Astrocyte (in vitro differentiated cells and primary cell): ENCODE measurements at places on chromosomes 12 and 14.

DNA sequence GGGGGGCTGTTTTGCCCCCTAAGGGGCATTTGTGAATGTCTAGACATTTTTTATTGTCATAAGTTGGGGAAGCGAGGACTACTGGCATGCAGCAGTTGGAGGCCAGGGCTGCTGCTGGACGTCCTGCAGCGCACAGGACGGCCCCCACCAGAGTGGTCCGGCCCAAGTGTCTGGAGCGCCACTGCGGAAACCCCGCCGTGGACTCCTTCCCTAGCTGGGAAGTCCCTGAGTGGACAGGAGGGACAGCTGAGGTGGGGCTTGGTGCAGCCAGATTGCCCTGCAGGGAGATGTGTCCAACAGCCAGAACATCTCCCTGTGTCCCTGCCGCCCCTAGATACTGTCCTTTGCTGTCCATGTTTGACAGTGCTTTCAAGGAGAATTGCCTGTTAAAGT, 5.5 kb downstream of the CKB start:
- DNase-seq: no peak

DNA sequence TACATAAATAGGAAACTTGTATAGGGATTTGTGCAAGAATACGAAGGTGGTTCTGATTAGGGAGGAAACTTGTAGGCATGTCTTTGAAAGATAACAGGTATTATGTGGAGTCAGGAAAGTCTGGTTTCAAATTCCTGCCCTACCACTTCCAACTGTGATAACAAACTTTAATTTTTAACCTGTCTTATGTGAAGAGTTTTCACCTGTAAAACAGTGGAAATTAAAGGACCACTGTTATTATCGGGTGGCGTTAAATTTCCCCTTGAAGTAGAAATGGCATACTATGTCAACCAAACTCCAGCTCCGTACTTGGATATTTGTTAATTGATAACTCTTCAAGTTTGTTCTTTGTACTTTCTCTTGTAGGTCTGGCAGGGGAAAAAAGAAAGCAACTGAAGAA, 6.1 kb downstream of the OR6C1 start:
- no peak for DNase-seq

DNA sequence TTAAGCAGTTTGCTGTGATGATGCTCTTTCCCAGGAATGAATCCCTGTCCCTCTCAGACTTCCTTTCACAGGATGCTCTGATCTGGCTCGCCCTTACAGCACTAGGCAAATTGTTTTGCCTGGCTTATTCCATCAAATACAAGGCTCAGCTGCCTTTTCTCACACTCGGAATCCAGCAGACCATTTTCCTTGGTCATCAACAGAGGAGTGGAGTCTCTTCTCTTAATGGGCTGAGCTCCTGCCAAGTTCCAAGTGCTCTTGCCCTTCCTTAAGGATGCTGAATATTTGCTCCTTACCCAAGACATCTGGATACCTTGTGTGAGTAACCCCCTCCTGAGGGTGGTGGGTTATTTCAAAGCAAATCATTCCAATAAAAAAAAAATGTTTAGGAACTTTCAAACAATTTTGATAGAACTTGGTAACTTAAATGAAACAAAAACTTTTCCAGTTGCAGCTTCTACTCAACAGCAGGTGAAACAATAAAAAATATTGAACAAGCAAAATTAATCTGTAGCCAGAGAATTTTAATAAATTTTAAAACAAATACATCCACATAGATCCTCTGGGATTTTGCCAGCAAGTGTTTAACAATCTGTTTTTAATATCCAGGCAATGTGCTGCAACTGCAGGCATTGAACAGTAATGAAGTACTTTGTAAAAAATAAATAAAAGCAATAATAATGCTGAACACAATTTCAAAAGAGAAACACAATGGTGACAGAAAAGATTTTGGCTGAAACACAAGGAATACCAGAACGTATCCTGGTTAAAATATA, 264.0 kb upstream of the FAR2 start:
- peak; percentile 61 for DNase-seq

DNA sequence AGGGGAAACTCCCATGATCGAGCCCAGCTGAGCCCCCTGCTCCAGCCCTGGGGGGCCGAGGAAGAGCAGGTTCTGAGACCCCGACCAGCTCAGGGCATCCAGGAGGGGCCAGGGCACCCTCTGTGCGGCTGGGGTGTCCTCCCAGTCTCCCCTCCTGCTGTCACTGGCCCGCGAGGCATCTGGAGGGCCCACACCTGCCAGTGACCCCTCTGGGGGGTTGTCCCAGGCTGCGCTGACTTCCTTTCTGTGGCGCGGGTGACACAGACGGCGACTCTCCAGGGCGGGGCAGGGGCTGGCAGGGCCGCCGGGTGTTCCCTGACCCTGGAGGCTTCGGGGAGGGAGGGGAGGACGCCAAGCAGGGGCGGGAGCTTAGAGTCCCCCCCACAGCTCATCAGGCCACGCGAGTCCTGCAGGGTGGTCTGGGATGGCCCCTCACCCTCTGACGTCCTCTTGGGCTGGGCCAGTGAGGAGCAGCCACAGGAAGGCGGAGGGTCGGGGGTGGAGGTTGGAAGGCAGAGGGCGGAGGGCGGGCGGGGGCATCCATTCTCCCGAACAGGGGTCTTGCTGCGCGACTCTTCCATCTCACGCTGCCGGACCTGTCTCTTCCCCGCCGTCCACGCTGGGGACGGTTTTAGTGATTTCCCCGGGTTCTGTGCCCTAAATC, 38.6 kb upstream of the FBRSL1 start:
- DNase-seq: no peak

DNA sequence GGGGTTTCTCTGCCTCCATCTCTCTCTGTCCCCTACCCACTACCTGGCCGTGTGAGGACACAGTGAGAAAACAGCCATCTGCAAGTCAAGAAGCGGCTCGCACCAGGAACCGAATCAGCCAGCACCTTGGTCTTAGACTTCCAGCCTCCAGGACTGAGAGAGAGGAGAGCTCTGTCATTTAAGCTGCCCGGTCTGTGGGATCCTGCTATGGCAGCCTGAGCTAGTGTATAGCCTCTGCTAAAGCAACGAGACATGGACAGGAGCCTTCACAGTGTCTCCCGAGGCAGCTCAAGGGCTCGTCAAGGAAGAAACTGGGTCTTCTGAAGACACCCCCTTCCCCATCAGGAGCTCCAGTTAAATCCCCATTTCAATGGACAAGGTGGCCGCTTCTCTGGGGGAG, 185.5 kb downstream of the PIWIL1 start:
- no peak for DNase-seq

DNA sequence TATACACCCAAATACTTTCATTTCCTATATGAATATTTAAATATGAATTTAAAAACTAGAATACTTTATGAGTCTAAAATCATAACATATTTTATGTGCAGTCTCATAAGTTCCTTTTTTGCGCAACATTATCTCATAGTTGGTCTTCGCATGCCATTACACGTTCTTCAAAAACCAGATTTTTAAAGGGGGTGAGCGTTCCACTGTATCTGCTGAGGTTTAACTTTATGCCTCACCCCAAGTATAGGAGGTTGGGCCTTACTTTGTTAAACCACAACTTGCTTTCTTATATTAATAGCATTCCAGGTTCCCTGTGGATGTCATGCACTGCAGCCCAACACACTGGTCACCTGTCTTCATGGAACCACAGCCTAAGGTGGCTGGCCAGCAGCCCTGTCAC, 118.6 kb downstream of the APAF1 start:
- no peak for DNase-seq

DNA sequence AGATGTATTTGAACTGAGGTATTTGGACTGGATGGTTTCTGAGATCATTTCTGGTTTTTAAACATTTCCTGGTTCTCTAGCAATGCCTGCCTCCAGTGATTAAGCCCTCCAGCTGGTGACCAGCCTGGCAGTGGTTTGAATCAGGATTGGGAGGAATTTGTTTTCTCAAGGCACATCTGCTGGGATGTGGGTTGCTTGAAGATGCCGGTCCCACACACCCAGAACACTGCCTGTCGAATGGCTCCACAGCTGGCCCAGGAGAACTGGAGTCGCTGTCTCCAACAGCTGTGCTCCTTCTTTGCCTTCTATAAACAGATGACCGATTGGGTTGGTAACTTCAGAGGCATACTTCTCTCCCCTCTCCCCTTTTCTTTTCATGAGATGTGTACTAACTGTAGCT, 258.0 kb upstream of the DDHD1 start:
- DNase-seq: peak; percentile 91

DNA sequence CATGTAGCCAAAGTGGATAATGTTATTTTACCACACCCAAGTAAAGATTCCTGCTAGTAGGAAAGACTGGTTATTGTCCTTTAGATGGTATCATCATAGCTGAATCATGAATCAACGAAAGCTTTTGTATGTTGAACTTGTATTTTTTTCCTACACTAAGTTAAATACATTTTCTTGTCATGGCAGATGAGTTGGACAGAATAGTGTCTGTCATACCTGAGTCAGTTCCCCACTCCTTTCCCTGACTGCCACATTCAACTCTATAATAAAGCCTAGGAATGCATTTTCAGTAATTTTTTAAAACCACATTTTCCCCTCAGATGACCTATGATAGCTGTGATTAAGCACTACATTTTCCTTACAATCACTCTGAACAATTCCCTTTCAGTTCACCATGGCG, 9.3 kb upstream of the PTHLH start:
- DNase-seq: peak; percentile 73

DNA sequence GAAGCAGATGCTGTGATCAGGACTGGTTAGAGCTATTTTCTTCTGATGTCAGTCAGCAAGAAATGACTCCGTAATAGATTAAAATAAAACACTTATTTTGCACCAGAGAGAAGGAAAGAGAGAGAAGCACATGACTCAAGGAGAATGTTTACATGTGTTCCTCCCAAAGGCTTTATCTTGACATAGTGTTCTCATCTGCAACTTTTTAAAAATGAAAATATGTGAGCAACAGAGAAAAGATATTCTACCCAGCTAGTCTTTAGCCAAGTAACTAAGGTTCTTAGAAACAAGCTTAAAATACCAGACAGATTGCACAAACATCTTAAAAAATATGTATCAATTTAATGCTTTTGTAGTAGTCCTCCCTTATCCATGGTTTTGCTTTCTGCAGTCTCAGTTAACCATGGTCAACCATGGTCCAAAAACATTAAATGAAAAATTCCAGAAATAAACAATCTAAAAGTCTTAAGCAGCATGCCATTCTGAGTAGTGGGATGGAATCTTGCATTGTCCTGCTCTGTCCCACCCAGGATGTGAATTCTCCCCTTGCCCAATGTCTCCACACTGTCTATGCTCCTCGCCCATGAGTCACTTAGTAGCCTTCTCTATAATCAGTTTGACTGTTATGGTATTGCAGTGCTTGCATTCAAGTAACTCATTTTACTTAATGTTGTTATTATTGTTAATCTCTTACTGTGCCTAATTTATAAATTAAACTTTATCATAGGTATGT, 9.9 kb downstream of the SERPINA10 start:
- DNase-seq: no peak

- no peak for DNase-seq
Measured at GRCh38 chr12:4440187-4440941, 5.3 kb downstream of the FGF6 start.
